Midbrain (tissue), 1 donor: ENCODE measurements at places on chromosomes 6 and 20.

DNA sequence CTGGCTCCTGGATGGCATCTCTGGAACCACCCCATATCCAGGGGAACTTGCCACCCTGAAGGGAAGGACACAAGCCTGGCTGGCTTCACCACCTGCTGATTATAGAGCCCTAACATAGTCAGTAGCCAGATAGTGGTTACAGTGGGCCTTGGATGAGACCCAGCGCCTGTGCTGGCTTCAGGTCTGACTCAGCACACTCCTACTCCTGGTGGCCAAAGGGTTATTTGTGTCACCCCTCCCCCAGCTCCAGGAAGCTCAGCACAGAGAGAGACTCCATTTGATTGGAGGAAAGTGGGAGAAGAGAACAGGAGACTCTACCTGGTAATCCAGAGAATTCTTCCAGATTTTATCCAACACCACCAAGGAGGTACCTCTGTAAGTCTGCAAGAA lies 12.8 kb downstream of the SNX14 start:
- no peak for DNase-seq

DNA sequence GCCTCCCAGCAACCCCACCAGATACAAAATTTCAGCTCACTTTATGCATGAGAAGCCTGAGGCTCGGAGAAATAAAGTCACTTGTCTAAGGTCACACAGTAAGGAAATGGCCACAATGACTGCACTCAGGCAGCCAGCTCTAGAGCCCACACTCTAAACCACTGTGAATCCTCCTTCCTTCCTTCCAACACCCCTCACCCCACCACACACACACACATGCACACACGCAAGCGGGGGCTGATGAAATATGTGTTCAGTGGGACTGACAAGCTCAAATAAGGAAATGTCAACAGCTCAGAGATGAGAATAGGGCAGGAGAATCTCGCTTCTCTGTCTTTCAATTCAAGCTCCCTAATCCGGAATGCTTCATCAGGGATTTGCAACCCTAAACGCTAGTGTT lies 6.0 kb upstream of the BPIFA1 start:
- DNase-seq, result no peak

DNA sequence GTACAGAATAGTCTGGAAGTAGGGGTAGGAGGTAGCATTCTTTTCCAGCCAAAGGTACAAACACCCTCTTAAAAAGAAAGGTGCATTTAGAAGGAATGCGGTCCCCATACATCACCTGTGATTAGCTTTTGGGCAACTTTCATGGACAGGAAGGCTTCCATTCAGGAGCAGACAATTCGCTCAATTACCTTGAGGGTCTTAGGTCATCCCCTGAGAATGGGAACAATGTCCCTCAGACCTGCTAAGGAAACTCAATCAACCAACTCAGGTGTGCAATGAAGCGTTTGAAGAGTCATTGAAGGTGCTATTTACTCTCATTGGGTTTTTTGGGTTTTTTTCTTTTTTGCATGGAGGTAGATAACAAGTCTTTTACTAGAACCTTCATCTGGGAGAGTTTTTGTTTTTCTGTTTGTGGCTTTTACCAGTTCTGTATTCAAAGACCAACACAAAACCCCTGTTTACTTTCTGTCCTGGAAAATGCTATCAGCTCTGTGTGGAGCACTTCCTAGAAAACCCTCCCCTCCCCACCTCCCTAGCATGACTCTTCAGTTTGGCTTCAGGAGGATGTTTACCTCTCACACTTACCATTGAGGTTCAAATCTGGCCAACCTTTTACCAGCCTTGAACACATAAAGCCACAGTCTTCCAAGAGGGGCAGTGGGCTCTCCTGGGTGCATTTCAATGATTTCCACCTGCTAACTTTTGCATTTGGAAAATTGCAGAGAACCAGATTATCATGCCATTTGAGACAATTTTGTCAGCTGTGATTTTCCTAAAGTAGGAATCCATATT lies 271.2 kb upstream of the PRDM1 start:
- no peak for DNase-seq

DNA sequence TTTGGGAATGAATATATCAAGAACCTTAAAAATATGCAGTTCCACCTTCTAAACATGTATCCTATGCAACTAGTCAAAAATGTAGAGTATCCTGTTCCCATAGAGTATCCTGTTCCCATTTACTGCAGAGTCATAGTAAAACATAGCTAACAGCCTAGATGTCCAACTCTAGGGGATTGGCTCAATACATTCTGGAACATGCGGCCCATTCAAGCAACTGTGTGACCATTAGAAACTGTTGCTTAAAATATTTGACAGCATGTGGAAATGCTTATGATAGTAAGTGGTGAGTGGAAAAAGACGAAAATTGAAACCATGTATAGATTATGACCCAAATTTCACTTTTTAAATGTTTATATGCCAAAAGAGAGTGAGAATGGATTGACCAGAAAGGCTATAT lies 11.2 kb downstream of the FOXP4 start:
- DNase-seq, result no peak

GRCh38 chr6:169668203-169668847 lies 33.5 kb downstream of the WDR27 start:
- no peak for DNase-seq

- peak; percentile 42 for DNase-seq
Measured at GRCh38 chr6:2103765-2104523, 141.5 kb downstream of the GMDS start.

GRCh38 chr20:36203861-36204260 lies 32.4 kb upstream of the AAR2 start:
- DNase-seq, result no peak

DNA sequence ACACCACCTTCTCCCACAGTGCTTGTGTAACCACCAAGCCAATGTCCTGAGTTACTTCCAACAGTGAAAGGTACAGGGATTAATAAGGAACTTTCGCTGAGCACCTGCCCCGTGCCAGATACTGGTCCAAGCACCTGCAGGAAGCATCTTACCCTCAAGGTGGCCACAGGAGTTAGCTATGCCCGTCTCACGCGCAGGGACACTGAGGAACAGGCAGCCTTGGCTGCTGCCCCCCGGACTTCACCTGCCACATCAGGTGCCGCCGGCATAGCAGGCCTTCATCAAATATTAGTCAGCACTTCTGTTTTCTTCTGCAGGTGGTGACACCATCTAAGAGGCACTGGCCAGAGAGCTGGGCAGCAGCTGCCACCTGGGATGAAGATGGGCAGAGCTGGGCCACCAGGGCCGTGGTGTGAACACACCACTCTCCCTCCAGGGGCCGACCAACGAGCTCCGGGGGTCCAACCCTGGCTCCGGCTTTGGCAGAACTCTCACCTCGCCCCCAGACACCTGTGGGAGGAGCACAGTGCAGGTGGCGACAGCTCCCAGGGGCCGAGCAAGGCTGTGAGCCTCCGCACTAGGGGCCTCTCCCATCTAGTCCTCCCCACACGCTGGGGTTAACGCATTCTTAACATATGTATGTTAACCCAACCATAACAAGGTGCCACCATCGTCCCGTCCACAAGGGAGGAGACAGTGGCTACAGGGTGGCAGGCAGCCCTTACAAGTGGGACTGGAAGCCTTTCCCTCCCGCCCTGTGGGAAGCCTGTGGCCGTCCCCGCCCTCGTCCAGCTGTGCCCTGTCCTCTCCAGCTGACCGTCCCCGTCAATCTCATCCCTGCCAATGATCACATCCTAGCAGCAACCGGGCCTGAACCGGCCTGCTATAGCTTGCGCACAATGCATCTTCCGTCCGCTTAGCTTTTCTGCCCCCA lies 2.9 kb upstream of the PPDPF start:
- DNase-seq, result no peak

- DNase-seq, result no peak
Measured at GRCh38 chr6:131160254-131160758, 25.0 kb downstream of the AKAP7 start.

- no peak for DNase-seq
Measured at GRCh38 chr6:1747003-1747402, 137.3 kb downstream of the FOXC1 start.

GRCh38 chr20:11332381-11332780 lies 585.3 kb upstream of the BTBD3 start:
- no peak for DNase-seq

DNA sequence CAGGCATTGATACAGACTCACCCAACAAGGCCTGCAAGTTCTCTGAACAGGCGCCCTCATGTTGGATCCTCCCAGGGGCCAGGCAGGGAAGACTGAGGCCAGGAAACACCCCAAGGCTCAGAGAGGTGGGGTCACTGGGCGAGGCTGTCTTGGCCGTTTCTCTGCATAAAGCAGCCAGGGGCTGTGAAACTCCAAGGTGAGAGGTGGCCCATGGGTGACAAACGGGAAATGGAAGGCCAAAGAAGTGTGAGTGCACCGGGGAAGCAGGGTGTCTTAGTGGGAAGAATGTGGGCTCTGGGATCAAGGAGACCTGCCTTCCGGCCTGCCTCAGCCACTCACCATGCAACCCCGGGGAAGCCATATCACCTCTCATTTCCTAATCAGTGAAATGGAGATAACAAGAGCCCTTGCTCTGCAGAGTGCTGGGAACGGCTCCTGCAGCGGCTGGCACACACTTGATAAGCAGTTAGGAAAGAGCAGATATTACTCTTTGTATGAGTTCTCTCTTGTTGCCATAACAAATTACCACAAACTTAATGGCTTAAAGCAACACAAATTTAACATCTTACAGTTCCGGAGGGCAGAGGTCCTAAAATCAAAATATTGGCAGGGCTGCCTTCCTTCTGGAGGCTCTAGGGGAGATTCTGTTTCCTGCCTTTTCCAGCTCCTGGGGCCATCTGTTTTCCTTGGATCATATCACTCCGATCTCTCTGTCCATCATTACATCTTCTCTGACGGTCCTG lies 168.6 kb downstream of the NFATC2 start:
- DNase-seq, result no peak

GRCh38 chr6:4849226-4850022 lies 73.2 kb downstream of the CDYL start:
- DNase-seq, result no peak

DNA sequence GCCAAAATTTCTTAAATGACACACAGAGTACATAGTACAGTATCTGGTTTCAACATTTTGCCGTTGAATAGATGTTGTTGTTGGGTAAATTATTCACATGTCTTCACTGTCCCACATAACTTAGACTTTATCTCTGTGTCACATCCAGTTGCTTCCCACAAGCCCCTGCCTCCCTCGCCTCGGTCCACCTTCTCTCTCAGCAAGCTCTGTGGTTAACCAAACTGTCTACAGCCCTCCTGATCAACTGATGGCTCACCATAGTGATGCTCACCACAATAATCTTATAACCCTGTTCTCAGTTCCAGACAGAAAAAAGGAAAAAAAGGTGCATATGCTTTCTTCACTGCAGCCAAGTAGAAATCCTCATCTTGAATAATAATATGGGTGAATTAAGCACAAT lies 23.0 kb downstream of the IL17F start:
- DNase-seq, result no peak

DNA sequence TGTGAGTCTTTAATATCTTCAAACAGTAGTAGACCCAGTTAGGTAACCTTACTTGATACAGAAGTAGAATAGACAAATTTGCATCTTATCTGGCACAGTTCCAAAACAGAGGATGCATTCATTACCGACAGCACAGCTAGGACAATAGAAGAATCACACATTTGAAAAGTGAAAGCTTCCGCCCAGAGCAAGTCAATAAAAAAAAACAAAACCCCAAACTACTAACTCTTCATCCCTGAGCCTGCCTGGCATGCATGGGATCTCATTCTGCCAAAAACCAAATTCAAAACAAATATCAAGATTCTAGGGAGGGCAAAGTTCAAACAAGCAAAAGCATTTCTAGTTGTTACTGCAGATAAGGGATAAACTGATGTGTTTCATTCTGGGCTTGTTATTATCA lies 235.4 kb downstream of the BTBD9 start:
- no peak for DNase-seq
